ENCODE measurements at places on chromosomes 2 and 18.

DNA sequence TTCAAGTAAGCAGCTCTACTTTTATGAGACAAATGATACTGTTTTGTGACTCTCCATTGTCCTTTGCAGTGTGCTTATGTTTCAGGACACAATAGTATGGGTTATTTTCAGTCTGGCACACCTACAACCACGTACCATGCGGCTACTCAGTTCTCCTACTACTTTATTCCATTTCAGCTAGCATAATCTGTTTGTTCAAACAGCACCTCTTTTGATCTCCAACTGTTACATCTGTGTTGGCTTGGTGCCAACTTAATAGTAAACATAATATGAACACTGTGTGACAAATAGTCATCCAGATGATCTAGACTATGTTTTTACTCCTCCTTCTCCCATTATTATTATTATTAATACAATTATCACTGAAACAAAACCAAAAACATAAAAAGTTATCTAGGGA, 40.5 kb downstream of the MYO3B start:
- DNase-seq = no peak

DNA sequence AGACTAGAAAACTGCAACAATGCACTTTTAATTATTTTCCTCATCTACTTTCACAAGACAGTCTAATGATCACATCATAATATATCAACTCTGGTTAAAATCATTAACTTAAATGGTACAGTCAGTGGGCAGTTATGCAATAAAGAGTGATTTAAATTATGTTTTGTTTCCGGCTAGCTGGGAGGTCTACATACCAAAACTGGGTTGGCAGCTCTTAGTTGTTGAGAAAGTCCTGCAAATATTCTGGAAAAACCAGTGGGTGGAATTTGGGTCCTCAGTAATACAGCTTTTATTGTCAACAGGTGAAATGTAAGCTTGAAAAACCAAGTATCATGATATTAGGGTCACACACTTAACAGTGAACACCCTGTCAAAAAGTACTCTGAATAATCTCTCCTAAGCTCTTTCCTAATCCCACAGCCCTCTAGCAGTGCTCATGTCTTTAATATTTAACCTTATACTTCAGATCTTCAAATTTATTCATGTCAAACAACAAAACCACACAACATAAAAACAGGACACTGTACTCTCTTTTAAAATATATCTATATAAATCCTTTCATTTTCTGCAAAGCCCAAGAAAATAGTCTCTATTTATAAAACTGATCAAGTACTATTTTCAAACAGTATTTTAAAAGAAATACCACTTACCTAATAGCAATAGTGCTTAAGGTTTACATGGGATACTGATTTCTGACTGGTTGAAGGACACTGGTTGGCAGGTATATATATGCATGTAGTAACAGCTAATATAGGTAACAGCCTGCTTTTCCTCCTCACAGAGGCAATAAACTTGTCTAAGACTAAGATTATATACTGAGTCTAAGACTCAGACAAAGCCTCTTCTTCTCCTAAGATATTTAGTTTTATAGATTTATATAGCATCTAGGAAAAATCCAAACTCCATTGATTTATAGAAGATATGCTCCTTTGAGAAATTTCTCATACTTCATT, 103.8 kb downstream of the GAREM1 start:
- DNase-seq = no peak

GRCh38 chr2:187982668-187983067, 309.0 kb upstream of the GULP1 start:
- no peak for DNase-seq

- DNase-seq = no peak
These were observed 657.0 kb upstream of the SYT4 start for GRCh38 chr18:43934322-43934721.

DNA sequence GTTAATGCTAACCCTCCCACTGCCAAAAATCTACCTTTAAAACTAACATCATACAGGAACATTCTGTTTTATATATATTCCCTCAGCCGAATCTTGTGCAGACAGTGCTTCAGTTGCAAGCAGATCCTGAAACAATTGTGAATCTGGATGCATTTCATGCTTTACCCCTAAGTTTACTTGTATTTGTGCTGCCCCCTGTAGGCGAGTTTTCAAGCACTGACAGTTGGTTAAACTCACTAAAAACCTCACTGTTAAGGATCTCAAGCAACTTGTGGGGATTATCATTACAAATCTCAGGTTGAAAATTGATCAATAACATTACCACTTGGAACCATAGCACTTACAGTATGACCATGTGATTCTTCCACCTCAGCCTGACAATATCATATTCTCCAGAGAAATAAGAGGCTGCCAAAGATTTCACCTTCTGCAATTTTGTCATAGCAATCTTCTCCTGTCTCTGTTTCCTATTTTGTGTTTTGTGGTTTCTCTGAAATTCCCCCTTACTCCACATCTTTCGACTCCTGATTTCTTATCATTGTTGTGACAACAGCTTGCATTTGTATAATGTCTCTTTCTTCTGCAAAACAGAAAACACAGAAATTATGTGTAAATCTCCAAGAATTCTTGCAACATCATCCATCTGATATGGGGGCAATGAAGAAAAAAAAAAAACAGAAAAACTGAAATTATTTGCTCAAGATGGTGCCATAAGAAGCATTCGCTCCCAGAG, 354.6 kb upstream of the SETBP1 start:
- DNase-seq = no peak

DNA sequence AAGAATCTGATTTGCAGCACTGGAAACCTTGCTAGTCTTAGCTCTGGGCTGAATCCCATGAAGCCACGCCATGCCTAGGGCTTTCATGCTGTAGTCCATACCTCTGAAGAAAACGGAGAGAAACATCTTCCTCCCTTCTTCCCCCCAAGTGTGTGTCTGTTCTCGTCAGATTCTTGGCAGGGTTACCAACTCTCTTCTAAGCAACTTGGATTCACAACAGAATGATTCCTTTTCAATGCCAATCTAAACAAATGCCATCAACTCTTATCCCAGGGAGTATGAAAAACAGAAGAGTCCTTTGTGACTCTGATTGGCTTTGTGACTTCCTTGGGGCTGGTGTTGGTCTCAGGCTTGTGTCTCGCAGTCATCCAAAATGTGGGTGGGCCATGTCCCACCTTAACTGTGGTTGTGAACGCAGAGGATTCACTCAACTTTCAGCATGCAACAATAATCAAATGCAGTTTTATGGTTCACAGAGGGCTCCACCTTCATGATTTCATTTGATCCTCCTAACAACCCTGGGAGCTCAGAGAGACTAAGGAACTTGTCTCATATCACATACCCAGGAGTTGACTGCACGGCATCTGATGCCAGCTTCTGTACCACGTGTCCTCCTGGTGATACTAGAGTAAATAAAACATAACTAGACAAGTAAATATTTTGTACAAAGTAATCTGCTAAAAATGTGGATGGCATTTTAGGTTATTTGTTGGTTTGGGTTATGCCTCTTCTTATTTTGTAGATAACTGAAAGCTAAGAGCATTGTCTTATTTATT, 186.0 kb upstream of the TNP1 start:
- no peak for DNase-seq

- DNase-seq = no peak
These were observed 1879.4 kb upstream of the PIK3C3 start for GRCh38 chr18:40075616-40076015.

GRCh38 chr2:117523267-117523666, 291.2 kb upstream of the DDX18 start:
- no peak for DNase-seq

DNA sequence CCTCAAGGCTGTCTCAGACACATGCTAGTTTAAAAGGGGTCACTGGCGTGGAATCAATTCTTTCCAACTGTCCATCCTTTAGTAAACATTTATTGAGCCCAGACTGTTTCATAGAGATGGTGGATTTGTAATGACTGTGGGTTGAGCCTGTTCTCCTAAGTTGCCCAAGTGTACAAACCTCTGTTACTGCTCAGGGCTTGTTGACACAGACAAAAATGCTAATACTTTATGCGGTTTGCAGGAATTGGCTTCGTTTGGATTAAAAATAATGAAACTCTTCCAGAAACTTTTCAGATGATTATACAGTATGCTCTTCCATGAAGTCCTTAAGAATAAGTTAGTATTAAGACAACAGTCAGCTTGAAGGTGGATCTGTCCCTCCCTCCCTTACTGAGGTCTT, 83.6 kb upstream of the MGAT5 start:
- DNase-seq = no peak

DNA sequence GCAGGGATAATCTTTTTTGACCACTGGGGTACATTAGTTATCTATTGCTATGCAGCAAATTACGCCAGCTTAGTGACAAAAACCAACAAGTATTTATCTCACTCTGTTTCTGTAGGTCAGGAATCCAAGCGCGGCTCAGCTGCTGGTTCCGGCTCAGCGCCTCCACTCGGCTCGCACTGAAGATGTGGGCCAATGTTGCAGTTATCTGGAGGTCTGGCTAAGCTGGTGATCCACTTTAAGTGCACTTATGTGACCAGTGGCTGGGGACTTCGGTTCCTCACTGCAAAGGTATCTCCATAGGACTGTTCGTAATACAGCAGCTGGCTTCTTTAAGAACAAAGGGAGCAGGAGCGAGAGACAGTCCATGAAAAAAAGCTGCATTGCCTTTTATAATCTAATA, 591.9 kb downstream of the TMEM182 start:
- no peak for DNase-seq

DNA sequence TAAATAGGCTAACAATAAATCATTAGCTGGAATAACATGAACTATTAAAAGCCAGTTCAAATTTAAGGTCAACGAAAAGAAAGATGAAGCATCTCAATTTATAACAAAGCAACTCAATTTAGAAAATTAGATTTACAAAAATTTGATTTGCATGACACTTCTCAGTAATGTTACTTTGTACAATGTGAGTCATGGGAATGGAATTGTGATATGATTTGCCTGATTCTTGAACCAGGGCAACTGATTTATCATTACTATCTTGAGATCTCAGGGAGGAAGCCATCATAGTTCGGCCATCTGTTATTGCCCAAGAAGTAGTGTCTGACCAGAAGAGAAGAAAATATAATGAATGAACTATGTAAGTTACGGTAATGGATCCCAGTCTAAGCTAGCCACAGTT, 193.1 kb downstream of the RIT2 start:
- no peak for DNase-seq

DNA sequence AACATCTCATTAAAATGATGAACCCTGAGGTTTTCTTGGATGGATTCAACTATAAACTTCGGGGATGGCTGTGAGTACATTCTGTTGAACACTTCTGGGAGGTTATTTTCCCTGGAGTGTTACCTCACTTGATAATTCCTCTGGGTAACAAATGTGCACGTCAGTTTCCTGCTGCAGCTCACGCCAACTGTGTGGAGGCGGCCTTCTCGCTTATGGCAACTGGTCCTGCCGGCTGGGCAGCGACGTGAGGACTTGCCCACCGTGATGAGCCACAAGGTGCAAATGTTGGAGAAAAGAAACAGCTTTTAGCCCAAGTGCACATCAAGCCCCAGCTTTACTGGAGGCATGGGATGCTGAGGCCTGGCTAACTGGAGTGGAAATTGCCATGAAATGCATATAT, 15.9 kb downstream of the MYCN start:
- no peak for DNase-seq

GRCh38 chr2:224094413-224094812, 55.3 kb upstream of the SERPINE2 start:
- no peak for DNase-seq

- DNase-seq = no peak
These were observed 2.0 kb upstream of the TPRKB start for GRCh38 chr2:73739101-73739500.

DNA sequence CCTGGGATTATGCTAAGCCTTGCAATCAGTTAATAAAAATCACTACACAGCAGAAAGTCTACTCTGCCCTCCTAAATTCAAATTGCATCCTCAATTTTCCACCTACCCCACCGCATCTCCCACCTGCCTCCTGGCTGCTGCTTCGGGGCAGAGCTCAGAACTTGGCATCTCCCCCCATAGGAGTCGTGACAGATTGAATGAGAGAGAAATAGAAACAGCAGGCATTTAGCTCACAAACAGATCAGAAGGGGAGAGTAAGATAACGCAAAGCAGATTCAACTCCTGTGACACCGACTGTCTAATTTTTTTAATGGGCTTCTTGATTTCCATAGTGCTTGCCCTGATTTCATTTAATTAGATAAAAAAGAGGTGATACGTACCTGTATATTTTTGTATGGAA, 24.7 kb upstream of the LRRC30 start:
- no peak for DNase-seq

- DNase-seq = no peak
These were observed 148.9 kb downstream of the TCF4 start for GRCh38 chr18:55439056-55439455.

- DNase-seq = no peak
These were observed 193.2 kb downstream of the LNPK start for GRCh38 chr2:175808858-175809257.

- DNase-seq = no peak
These were observed 409.5 kb upstream of the FIGN start for GRCh38 chr2:164145093-164145987.

- DNase-seq = no peak
These were observed 524.8 kb upstream of the DSEL start for GRCh38 chr18:68041327-68041726.

GRCh38 chr2:57516698-57517340, 529.8 kb upstream of the VRK2 start:
- no peak for DNase-seq

DNA sequence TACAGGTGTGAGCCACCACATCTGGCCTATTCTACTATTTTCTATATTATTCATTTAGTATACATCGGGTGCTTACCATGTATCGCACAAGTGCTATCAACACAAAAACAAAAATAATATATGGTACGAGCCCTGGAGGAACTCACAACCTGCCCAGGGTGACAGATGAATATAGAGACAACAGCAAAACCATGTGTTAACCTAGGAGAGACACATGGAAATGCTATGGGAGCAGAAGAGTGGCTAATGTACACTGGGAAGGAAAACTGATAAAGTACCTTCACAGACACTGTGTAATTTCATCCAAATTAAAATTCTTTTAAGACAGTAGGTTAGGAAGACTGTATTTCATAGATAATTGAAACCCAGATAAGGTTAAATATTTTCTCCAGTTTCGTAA, 3.9 kb downstream of the SF3B6 start:
- DNase-seq = no peak

DNA sequence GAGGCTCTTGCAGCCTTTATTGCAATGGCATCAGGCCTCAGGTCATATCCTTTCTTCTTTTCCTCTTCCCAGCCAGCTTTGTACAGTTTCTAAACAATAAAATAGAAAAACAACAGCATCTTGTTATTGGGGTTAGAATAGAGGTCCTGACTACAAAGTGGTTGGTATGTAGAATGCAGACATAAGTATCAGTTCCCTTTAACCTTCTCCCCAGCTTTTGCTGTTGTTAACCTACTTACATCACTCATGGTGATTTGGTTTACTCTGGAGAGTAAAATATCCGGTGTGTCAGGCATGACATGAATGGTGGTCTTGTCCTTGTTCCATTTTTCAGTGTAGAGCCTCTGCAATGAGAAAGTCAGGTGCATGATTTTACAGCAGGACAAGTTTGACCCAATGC, 69.8 kb downstream of the NEB start:
- DNase-seq = no peak

DNA sequence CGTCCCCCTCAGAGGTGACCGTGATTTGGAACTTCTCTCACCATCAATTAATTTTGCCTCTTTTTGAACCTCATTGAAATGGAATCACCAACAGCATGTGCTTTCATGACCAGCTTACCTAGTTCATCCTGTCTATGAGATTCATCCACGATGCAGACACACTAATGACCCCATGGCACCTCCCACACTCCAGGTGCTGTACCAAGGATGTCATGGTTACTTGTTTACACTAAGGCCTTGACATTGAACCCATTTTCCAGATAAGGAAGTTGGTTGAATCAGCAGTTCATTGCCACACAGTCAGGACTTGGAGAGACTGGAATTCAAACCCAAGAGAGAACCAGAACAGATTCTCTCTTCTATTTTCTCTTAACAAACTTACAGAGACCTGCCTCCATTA, 139.0 kb downstream of the ZFP36L2 start:
- no peak for DNase-seq
